ENCODE measurements at places on chromosomes 6 and 20.

DNA sequence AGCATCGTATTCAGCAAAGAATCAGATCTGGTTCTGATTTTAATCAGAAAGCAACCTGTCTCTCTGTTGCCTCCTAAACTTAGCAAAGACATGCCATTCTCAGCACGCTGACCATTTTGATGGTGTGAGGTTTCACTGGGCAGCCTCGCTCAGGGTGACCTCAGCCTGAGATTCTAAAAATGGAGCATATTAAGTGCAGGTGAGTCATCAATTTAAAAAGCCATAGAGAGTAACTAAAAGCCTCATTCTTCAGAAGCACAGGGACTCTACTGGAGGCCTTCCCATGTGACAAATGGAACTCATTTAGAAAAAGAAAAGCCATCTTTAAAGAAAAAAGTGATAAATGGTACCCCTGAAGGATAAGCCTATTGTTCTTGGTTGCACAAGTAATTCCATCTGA lies 91.3 kb downstream of the FILIP1 start:
- no peak for DNase-seq

GRCh38 chr20:48740712-48741111 lies 87.1 kb downstream of the PREX1 start:
- DNase-seq = no peak

DNA sequence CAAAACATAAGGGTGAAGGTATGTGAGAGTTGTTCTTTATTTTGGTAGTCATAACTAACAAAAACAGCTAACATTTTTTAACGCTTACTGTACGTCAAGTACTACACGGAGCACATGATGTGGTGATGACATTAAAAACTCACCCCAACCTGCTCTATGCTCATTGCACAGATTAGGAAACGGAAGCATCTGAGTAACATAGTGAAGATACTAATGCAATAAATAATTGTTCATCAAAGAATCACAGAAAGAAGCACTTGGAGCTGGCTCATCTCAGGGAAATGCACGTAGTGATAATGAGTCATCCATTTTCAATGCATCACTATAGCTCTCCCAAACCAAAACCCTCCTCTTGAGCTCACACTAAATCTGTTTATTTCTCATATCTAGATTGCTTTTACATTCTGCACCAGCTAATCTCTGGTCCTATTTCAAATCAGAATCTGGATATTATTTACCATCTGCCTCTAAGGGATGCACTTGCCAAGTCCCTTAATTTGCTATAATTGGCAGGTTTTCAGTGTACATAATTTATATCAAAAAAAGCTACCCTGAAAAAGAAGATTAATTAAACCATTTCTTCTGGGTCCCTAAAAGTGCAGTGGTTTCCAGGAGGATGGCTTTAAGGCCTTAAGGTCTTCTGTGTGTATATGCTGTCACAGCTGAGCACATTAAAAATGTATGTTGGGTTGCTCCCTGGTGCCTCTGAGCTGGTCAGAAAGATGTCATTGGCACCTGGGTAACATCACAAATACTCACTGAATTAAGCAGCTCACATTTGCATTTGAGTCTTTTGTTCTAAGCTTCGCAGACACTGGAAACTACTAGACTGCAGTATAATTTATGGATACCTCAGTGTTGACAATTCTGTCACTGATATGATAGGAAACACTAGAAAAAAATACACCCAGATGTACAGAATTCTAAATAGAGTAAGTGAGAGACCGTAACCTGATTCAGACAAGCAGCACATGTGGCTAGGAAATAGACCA lies 677.4 kb upstream of the CITED2 start:
- no peak for DNase-seq

DNA sequence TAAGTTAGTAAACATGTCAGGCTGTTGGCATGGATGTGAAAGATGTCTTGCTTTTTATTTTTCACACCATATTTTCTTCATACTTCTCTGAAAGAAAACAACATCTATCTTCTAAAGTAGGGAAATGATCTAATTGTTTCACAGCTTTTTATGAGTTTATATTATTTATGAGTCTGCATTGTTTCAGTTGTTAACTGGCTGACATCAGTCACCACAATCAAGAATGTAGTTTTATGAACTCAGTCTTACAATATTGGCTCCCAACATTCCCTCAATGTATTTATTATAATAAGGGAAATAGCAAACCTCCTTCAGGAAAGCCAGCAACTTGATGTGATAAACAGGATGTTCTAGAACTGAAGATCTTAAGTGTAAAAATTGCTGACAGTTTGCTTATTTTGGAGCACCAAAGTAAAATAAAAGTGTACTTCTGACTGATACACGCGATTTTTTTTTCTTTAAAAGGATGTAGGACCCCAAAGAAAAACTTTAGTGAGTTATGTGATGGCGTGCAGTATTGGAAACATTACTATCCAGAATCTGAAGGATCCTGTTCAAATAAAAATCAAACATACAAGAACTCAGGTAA lies 106.0 kb downstream of the ADGRG6 start:
- no peak for DNase-seq

- no peak for DNase-seq
Observed at GRCh38 chr6:90449311-90449710, 137.6 kb downstream of the MAP3K7 start.

DNA sequence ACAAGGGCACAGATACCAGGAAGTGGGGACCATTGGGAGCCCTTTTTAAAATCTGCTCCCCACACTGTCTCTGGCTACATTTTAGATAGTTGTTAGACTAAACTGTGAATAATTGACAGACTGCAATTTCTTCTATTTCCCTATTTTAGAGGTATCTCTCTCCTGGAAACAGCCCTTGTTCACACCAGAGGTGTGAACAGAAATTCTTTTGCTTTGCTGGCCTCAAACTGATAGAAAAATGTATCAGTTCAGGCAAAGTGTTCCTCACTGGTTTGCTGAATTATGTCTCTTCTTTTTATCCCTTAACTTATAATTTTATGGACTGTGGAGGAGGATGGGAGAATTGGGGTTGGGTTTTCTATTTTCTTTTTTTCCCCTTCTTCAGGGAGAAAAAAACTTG lies 513.2 kb upstream of the SULF2 start:
- DNase-seq = no peak

DNA sequence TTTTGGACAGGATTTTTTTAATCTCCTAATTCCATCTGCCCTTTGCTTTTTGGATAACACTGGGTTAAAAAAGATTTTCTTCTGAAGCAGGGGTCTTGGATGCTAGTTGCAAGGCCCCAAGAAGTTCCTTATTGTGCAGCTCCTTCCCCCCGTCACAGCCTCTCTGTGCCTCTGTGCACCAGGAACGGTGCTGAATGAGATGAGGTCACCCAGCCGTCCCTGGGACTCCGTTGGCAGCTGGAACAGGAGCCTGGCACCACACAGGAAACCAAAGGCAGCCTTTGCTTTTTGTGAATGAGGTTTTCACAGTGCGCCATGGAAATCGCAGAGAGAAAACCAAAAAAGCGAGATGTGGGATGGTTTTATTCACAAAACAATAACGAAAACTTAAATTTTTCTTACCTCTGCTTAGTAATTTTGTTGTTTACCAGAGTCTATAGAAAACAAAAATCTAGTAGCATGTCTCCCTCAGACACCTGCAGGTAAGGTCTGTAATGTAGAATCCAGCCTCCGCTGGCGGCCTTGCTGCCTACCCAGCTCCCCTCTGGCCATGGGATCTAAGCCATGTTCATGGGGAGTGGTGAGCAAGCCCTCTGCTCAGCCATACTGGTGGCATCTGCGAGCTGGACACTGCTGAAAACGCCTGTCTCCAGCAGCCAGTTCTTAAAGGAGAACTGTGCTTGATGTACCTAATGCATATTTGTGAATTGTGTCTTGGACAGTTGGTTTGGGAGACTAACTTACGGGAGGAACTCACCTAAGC lies 40.4 kb upstream of the SYNJ2 start:
- DNase-seq = no peak

GRCh38 chr6:128409003-128409402 lies 111.4 kb downstream of the PTPRK start:
- no peak for DNase-seq

GRCh38 chr6:151722342-151722741 lies 85.1 kb upstream of the ESR1 start:
- DNase-seq = no peak

DNA sequence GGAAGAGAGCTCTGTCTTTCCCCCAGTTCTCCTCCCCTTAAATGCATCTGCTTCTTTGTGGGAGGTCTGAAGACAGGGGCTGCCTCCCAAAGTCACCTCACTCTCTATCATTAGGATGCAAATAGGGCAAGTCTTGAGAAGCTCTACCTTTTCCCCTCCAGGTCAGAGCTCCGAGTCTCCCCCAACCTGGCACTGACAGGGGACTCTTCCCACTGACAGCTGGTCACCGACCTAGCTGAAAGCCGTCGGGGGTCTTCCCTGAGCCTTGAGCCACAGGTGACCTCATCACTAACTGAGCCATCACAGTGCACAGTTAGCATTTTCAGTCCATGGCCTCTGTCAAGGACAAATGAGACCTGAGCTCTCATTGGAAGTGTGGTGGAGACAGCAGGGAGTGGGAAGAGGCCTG lies 386.7 kb downstream of the HACE1 start:
- no peak for DNase-seq
